ENCODE measurements at places on chromosomes 5 and 9.
A peak's percentile ranks its signal among the peaks of the same experiment; 100 is the strongest.

DNA sequence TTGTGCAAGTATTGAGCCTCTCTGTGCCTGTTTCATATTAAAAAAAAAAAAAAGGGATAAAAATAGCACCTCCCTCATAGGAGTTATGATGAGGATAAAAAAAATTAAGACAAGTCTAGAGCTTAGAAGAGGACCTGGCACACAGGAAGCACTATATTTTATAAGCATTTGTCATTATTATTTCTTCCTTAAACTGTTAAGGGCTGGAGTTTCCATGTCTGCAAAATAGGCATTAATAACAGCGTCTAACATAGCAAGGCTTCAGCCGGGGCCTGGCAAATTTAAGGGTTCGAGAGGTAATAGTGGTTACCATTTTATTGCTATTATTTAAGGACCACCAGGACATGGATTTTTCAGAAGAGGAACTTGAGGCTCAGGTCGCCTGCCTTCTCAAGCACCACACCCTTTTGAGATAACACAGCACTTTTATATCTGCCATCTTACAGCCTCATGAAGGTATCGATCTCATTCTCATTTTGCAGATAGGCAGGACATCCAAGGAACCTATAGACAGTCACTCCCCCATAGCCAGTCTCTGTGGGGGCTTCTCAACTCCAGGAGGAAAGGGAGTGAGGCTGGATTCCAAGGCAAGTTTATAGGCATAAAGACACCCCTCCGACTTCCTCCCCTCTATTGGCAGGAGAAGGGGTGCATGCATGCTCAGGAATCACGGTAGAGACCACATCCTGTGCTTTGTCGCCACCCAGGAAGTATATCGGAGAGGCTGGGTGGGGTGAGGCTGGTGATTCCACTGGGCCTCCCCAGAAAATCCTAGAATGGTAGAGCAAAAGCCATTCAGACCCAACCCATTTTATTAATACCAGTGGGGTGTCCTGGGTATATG lies 2.4 kb downstream of the ANXA6 start:
- peak; percentile 42 for DNase-seq

- DNase-seq, result peak; percentile 38
Measured at GRCh38 chr5:107604990-107605389, 65.7 kb downstream of the EFNA5 start.

- DNase-seq, result peak; percentile 76
Measured at GRCh38 chr9:16515879-16516301, 354.6 kb downstream of the BNC2 start.

- DNase-seq, result no peak
Measured at GRCh38 chr9:108212184-108212583, 643.6 kb downstream of the ACTL7B start.

- DNase-seq, result no peak
Measured at GRCh38 chr9:2072752-2073405, 57.7 kb downstream of the SMARCA2 start.

DNA sequence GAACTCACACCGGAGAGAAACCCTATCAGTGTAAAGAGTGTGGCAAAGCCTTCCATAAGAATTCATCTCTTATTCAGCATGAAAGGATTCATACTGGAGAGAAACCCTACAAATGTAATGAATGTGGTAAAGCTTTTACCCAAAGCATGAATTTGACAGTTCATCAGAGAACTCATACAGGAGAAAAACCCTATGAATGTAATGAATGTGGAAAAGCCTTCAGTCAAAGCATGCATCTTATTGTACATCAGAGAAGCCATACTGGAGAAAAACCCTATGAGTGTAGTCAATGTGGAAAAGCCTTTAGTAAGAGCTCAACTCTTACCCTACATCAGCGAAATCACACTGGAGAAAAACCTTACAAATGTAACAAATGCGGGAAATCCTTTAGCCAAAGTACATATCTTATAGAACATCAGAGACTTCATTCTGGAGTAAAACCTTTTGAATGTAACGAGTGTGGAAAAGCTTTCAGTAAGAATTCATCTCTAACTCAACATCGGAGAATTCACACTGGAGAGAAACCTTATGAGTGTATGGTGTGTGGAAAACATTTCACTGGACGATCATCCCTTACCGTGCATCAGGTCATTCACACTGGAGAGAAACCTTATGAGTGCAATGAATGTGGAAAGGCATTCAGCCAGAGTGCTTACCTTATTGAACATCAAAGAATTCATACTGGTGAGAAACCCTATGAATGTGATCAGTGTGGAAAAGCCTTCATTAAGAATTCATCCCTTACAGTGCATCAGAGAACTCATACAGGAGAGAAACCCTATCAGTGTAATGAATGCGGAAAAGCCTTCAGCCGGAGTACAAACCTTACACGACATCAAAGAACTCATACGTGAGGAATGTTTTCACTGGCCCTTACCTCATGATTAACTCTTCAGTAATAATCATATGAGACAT lies 8.9 kb upstream of the ZNF454 start:
- no peak for DNase-seq

DNA sequence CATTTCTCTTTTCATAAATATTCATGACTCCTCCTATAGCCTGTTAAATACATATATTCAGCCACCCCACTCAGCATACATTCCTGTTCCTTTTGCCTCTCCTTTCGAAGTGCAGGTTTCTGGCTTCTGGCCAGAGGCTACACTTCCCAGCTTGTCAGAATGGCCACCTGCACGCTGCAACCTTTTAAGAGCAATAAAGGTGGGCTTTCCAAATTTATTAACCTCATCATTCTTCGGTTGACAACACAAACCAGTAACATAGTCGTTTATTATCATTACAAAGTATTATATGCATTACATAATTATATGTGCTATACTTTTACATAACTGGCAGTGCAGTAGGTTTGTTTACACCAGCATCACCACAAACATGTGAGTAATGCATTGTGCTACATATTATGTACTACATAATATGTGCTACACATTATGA lies 16.5 kb upstream of the TMEM171 start:
- no peak for DNase-seq

GRCh38 chr5:90940227-90940995 lies 381.8 kb downstream of the ADGRV1 start:
- DNase-seq, result peak; percentile 10

GRCh38 chr5:80204808-80205614 lies 50.8 kb downstream of the SERINC5 start:
- DNase-seq, result no peak

DNA sequence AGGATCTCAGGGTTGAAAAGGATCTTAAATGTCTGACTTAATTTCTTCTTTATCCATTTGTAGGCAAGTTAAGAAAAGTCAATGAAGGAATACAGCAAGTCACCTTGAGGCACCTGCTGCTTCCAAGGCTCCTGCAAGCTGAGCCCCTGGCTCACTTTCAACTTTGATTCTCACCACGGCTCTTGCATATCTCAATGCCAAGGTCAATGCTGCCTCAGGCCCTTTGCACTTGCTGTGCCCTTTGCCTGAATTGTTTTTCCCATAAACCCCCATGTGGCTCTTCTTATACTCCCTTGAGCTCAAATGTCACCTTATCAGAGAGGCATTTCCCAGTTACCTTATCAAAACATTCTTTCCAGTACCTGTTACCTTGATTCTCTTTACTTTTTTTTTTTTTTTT lies 144.3 kb upstream of the RAPGEF1 start:
- no peak for DNase-seq

DNA sequence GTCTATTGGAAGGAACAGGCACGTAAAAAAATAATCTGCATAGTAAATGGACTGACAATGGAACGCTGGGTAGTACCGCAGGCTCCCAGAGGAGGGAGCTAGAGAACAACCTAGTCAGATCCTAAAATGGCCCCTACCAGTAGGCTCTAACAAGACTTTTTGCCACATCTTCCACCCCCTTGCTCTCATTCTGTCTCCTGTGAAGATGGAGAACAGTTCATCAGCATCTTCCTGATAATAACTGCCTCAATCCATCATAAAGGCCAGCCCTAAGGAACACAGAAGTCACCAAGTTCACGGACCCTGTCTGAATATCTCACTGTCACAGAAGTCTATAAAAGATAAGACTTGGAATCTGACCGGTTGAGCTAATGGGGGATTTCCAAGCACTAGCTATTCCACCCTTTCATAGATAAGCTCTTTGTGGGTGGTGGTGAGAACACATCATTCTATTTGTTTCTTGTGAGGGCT lies 133.4 kb downstream of the SLC1A3 start:
- DNase-seq, result peak; percentile 59

- peak; percentile 73 for DNase-seq
Measured at GRCh38 chr5:172451771-172452197, 2.5 kb downstream of the SH3PXD2B start.

- DNase-seq, result no peak
Measured at GRCh38 chr9:111413996-111414395, 70.2 kb downstream of the ECPAS start.

GRCh38 chr5:61768692-61769281 lies 436.7 kb downstream of the ZSWIM6 start:
- DNase-seq, result no peak

DNA sequence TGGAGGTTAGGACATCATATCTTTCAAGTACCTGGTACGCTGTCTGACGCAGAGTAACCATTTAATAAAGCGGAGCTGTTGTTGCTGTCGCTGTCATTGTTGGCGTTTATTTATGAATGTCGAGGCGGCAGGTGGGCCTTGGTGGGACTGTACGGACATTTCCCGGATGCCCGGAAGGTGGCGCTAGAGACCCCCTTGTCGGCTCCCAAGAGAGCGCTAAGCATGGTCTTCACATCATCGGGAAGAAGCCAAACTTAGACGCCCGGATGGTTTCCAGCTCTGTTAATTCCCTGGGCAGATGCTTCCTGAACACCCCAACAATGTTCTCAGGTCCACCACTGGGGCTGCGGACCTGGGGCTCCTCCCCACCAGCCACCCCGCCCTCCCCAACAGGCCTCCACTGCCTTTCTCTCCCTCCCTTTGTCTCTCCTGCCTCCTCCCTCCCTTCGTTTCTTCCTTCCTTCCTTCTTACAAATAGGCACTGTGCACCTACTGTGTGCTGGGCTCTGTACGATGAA lies 54.1 kb downstream of the DUSP1 start:
- DNase-seq, result peak; percentile 85

- peak; percentile 69 for DNase-seq
Measured at GRCh38 chr9:69412741-69413150, 87.7 kb downstream of the ENTREP1 start.

- peak; percentile 6 for DNase-seq
Measured at GRCh38 chr5:61362796-61363368, 30.8 kb downstream of the ZSWIM6 start.

DNA sequence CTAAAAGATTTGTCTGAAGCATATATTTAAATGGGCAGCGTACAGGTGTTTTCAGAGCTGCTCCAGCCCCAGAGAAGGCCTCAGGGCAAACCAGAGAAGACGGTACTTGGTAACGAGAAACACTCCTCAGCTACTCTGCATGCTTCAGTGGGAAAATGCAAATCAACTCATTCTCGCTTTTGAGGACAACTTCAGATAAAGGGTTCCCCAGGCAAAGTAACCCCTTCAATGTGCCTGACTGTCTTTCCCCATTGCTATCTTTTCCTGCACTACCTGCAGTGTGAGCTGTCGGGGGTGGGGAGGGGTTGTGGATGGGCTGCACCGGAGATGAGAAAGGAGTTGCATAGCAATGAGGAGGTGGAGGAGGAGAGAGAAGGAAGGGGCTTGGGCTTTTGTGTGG lies 339.7 kb upstream of the CLINT1 start:
- no peak for DNase-seq

- no peak for DNase-seq
Measured at GRCh38 chr5:42810834-42811590, 680 bp downstream of the SELENOP start.

All from AG10803 (cell line).